ENCODE measurements at places on chromosomes 5 and 9. TPM values are rescaled to one million over a fixed set of nuclear protein-coding genes. Genes with fewer than 3 reads are reported as not detected.

- H3K27ac ChIP-seq, result no peak overlapping the region
- no peak overlapping the region for H3K4me3 ChIP-seq
- no peak for DNase-seq
- H3K4me1 ChIP-seq, result no peaks in the 10 kb centered on the region
Observed at GRCh38 chr5:151414536-151414935, 32.9 kb upstream of the SLC36A1 start.

GRCh38 chr9:83070261-83070660 lies 7.3 kb upstream of the RASEF start:
- no peak overlapping the region for H3K4me3 ChIP-seq
- no peaks in the 10 kb centered on the region for H3K4me1 ChIP-seq
- H3K36me3 ChIP-seq, result no peaks in the 10 kb centered on the region
- no peak for DNase-seq
- H3K27me3 ChIP-seq, result peaks cover 1% of the 10 kb centered on the region

Gene ECM2
- not detected for total RNA-seq

DNA sequence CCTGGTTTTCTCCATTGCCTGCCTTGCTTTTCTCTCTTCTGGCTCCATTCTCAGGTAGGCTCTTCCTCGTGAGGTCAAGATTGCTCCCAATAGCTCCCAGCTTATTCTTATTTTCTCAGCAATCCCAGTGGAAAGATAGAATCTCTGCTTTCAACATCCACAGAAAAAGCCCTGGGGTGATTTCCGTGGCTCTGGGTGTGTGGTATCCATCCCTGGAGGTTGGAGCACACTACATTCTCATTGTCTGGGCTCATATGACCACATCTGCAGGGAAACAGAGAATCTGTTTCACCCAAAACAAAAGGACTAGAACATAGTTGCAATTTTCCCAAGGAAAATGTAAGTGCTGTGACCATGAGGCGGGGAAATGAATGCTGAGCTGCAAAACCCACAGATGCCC lies 236.0 kb downstream of the TENT4A start:
- H3K27me3 ChIP-seq, result peaks cover 3% of the 10 kb centered on the region
- H3K4me1 ChIP-seq, result no peaks in the 10 kb centered on the region
- DNase-seq, result no peak
- H3K36me3 ChIP-seq, result no peaks in the 10 kb centered on the region
- H3K4me3 ChIP-seq, result no peak overlapping the region

DNA sequence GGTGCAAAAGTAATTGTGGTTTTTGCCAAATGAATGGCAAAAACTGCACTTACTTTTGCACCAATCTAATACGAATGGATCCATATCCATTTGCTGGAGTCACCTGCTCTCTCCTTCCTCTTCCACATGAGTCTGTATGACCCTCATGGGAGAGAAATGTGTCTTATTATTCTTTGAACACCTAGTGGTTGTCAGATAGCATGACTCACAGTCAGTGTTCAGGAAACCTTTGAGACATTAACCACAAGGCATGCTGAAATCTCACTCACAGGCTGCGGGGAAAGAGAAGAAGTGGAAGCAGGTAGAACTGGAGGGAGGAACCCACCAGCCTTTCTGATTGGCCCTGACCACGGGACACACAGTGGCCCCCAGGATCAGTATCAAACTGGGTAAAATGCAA lies 222.8 kb upstream of the KLF4 start:
- DNase-seq, result no peak
- H3K4me3 ChIP-seq, result no peak overlapping the region
- H3K27ac ChIP-seq, result no peak overlapping the region
- no peaks in the 10 kb centered on the region for H3K4me1 ChIP-seq
- no peaks in the 10 kb centered on the region for H3K36me3 ChIP-seq
